ENCODE measurements at places on chromosomes 4 and X. TPM values are rescaled to one million over a fixed set of nuclear protein-coding genes. Genes with fewer than 3 reads are reported as not detected.
A peak's percentile ranks its signal among the peaks of the same experiment; 100 is the strongest.

- H3K27me3 ChIP-seq, result no peaks in the 10 kb centered on the region
- H3K4me3 ChIP-seq, result no peak overlapping the region
- H3K36me3 ChIP-seq, result peaks cover 2% of the 10 kb centered on the region
- H3K27ac ChIP-seq, result no peak overlapping the region
- peaks cover 42% of the 10 kb centered on the region for H3K4me1 ChIP-seq
These were observed 12.7 kb downstream of the TAB3 start for GRCh38 chrX:30876367-30876766.

GRCh38 chrX:80223982-80224579 is 196.2 kb upstream of the TENT5D start:
- peaks cover 2% of the 10 kb centered on the region for H3K36me3 ChIP-seq
- no peak overlapping the region for H3K27ac ChIP-seq
- H3K27me3 ChIP-seq, result no peaks in the 10 kb centered on the region
- no peaks in the 10 kb centered on the region for H3K4me1 ChIP-seq
- no peak overlapping the region for H3K4me3 ChIP-seq
- DNase-seq, result no peak

- DNase-seq, result no peak
- no peaks in the 10 kb centered on the region for H3K27me3 ChIP-seq
These were observed 17.0 kb downstream of the ELF4 start for GRCh38 chrX:130093271-130093670.

DNA sequence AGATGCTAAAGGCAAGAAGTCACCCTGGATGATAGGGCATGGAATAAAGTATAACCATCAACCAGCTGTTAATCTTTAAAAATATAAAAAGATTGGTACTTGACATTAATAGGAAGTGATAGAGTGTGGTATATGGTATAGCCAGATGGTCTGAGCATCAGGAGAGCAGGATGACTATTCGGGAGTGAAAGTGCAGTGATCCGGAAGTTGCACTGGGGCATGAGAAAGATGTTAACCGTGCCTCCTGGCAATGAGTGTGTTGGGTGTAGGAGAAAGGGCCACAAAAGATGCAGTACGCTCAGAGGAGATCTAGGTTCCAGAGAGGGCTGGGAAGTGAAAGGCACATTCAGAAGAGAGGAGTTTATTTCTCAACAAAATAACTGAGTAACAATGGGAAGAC is 65.0 kb downstream of the TSPAN7 start:
- no peaks in the 10 kb centered on the region for H3K4me1 ChIP-seq
- no peak overlapping the region for H3K27ac ChIP-seq
- no peaks in the 10 kb centered on the region for H3K27me3 ChIP-seq

DNA sequence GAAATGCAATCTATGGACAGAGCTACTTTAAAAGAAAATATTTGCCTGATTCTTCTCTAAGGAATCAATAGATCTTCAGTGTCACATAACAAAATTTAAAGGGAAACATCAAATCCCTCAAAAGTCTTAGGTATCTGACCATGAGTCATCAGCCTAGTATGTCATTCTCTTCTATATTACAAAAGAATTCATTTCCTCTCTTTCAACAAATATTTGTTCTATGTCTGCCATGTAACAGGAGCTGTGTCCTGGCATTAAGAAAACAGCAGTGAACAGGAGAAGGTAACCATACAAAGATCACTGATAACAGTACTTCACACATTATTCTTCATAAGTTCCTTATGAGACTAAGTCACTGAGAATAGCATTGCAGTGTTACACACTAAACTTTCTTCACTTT is 243.6 kb upstream of the DKK2 start:
- DNase-seq, result no peak
- no peak overlapping the region for H3K4me3 ChIP-seq
- H3K27me3 ChIP-seq, result peaks cover 8% of the 10 kb centered on the region
- no peak overlapping the region for H3K27ac ChIP-seq

GRCh38 chrX:47752685-47753084 is 84.0 kb upstream of the ZNF81 start:
- no peak overlapping the region for H3K27ac ChIP-seq
- H3K36me3 ChIP-seq, result no peaks in the 10 kb centered on the region
- H3K4me3 ChIP-seq, result no peak overlapping the region
- H3K4me1 ChIP-seq, result no peaks in the 10 kb centered on the region
- no peak for DNase-seq

GRCh38 chrX:119455264-119455663 is 13.0 kb upstream of the SLC25A5 start:
- no peaks in the 10 kb centered on the region for H3K4me1 ChIP-seq
- no peak for DNase-seq
- H3K27ac ChIP-seq, result no peak overlapping the region
- no peaks in the 10 kb centered on the region for H3K27me3 ChIP-seq
- H3K36me3 ChIP-seq, result no peaks in the 10 kb centered on the region

GRCh38 chr4:6594826-6595355 is 19.9 kb downstream of the MAN2B2 start:
- no peak for DNase-seq
- H3K4me3 ChIP-seq, result no peak overlapping the region
- H3K36me3 ChIP-seq, result peaks cover 3% of the 10 kb centered on the region
- H3K27me3 ChIP-seq, result no peaks in the 10 kb centered on the region

DNA sequence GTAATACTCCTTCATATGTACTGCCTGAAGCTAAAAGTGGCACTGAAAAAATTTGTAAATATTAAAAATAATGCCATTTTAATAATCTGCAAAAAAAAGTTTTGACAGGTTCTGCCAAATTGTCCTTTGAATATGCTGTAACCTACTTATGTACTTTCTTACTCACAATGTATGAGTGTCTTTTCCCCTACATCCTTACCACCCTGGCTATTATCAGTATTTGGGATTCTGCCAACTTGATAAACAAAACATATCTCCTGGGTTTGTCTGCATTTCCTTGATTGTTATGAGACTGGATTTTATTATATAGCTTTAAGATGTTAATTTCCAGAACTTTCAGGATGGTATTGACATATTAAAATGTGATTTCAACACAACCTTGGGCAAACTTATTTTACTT is 187.9 kb downstream of the CHM start:
- no peaks in the 10 kb centered on the region for H3K4me1 ChIP-seq
- peaks cover 2% of the 10 kb centered on the region for H3K36me3 ChIP-seq
- H3K4me3 ChIP-seq, result no peak overlapping the region

- H3K4me1 ChIP-seq, result no peaks in the 10 kb centered on the region
- DNase-seq, result peak; percentile 10
- no peak overlapping the region for H3K27ac ChIP-seq
- no peak overlapping the region for H3K4me3 ChIP-seq
These were observed 32.9 kb upstream of the DKK2 start for GRCh38 chr4:107069049-107069448.

DNA sequence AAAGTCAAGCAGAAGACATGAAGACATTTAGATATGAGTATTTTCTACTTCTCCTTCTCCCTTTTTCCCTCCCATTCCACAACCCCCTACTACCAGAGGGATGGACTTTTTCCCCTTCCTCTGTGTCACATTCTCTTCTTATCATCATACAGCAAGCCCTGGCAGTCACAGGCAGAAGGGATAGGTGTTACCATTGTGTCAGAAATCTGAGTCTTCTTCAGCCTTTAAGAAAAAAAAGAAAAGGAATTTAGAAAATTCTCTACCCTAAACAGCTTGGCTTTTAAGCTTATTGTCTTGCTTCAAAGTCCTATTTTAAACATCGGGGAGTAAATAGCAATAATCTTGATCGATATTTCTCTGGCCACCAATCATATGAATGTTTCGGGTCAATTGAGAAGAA is 30.9 kb upstream of the ADH1C start:
- H3K36me3 ChIP-seq, result no peaks in the 10 kb centered on the region
- no peak overlapping the region for H3K4me3 ChIP-seq
- H3K27me3 ChIP-seq, result peaks cover 5% of the 10 kb centered on the region
- no peaks in the 10 kb centered on the region for H3K4me1 ChIP-seq
- DNase-seq, result no peak
- H3K27ac ChIP-seq, result no peak overlapping the region

DNA sequence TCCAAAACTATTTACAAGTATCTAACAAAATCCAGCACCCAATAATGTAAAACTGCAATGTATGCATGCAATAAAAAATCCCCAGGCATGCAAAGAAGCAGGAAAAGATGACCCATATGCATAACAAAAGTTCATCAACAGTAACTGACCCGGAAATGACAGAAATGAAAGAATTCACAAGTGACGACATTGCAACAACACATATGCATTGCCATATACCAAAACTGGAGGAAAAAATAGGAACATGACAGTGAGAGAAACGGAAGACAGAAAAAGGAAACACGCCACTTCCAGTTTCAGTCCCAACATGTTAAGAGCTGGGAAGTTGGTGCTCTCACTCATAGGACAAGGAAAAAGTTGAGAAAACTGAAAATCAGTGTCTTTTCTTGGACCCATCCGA is 154.6 kb downstream of the EVC2 start:
- no peak for DNase-seq
- H3K27ac ChIP-seq, result no peak overlapping the region
- H3K4me1 ChIP-seq, result no peaks in the 10 kb centered on the region
- H3K27me3 ChIP-seq, result peaks cover 10% of the 10 kb centered on the region
- H3K4me3 ChIP-seq, result no peak overlapping the region

GRCh38 chr4:51906167-51906958 is 63.4 kb downstream of the DCUN1D4 start:
- no peak overlapping the region for H3K4me3 ChIP-seq
- peak; percentile 37 for DNase-seq
- H3K4me1 ChIP-seq, result peaks cover 8% of the 10 kb centered on the region
- no peaks in the 10 kb centered on the region for H3K27me3 ChIP-seq
- H3K27ac ChIP-seq, result no peak overlapping the region

DNA sequence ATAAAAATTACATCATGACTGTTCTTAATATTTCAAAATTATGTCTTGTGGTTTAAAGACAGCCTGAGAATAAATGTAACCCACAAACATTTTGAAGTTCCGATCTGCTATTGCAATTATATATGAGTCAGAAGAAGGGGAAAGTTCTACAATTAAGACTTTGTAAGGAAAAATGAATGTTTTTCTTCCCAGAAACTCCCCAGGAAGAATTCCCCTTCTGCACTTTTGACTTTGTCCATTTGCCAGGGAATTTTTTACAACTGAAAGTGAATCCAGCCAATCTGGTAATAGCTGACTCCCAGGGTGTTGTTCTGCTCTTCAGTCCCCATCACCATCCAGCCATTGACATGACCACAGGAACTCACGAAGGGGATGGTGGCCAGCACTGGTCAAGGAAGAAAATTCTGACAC is 61.6 kb upstream of the NOCT start:
- peaks cover 2% of the 10 kb centered on the region for H3K27me3 ChIP-seq
- DNase-seq, result no peak
- no peak overlapping the region for H3K27ac ChIP-seq
- H3K4me3 ChIP-seq, result no peak overlapping the region
- H3K4me1 ChIP-seq, result peaks cover 5% of the 10 kb centered on the region

GRCh38 chrX:118623062-118623461 is 104.3 kb upstream of the IL13RA1 start:
- H3K4me3 ChIP-seq, result no peak overlapping the region
- no peaks in the 10 kb centered on the region for H3K27me3 ChIP-seq
- H3K36me3 ChIP-seq, result peaks cover 1% of the 10 kb centered on the region
- no peak overlapping the region for H3K27ac ChIP-seq

GRCh38 chr4:165737309-165737972 is 135.6 kb upstream of the TLL1 start:
- no peak for DNase-seq
- H3K36me3 ChIP-seq, result no peaks in the 10 kb centered on the region
- no peaks in the 10 kb centered on the region for H3K27me3 ChIP-seq
- no peak overlapping the region for H3K4me3 ChIP-seq

- H3K27ac ChIP-seq, result no peak overlapping the region
- H3K36me3 ChIP-seq, result peaks cover 19% of the 10 kb centered on the region
- no peak overlapping the region for H3K4me3 ChIP-seq
- peaks cover 69% of the 10 kb centered on the region for H3K4me1 ChIP-seq
- no peaks in the 10 kb centered on the region for H3K27me3 ChIP-seq
These were observed 3.5 kb downstream of the SH3KBP1 start for GRCh38 chrX:19883878-19884277.

DNA sequence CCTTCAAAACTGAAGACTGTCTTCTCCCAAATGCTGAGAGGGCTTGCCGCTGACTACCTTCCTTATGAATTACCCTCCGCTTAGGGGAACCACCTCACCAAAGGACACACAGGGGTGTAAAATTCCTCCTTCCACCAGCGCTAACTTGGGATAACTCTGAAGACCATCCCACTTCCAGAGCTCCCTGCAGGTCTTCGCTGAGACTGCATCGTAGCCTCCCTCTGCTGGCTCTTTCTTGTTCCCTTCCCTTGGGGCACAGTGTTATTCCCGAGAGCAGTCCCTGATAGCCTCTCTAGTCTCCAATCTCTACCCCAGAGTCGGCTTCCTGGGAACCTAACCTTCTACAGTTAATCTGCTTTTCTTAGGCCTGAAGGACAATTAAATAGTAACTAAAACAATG is 725.5 kb upstream of the ATOH1 start:
- no peaks in the 10 kb centered on the region for H3K4me1 ChIP-seq
- no peaks in the 10 kb centered on the region for H3K27me3 ChIP-seq

- H3K4me3 ChIP-seq, result no peak overlapping the region
- H3K4me1 ChIP-seq, result no peaks in the 10 kb centered on the region
- H3K27me3 ChIP-seq, result no peaks in the 10 kb centered on the region
- no peaks in the 10 kb centered on the region for H3K36me3 ChIP-seq
These were observed 800.5 kb upstream of the DIAPH2 start for GRCh38 chrX:95884186-95884585.

Gene SCFD2
- total RNA-seq, result 22.5 TPM

Gene NDUFB11
- 89.9 TPM for total RNA-seq

Gene SLC38A5
- total RNA-seq, result 83.5 TPM

Gene OTUD6A
- total RNA-seq, result not detected

Gene CFAP99
- total RNA-seq, result not detected

Gene PRSS12
- total RNA-seq, result not detected

Gene PDZD4
- 2.4 TPM for total RNA-seq

Gene LPAR4
- not detected for total RNA-seq

Gene GAGE12J
- not detected for total RNA-seq

Gene CRMP1
- not detected for total RNA-seq

Measured in activated CD4-positive, alpha-beta T cell treated with anti-CD3 and anti-CD28 coated beads for 36 hours (primary cell).